ENCODE measurements at places on chromosomes 2 and 18. TPM values are rescaled to one million over a fixed set of nuclear protein-coding genes. Genes with fewer than 3 reads are reported as not detected.

The CD8B2 gene
- not detected for total RNA-seq

The TTN gene
- total RNA-seq: under 0.01 TPM

The MTA3 gene
- total RNA-seq: 32.5 TPM

The ZAP70 gene
- not detected for total RNA-seq

The DPP4 gene
- 41.2 TPM for total RNA-seq

The MRPL44 gene
- 25.4 TPM for total RNA-seq

The DTNA gene
- total RNA-seq: 8.7 TPM

The COL4A4 gene
- under 0.01 TPM for total RNA-seq

The CPO gene
- not detected for total RNA-seq

The PIEZO2 gene
- total RNA-seq: 49.3 TPM

The TACR1 gene
- total RNA-seq: 0.49 TPM

The RAX gene
- total RNA-seq: not detected

Data from hair follicle dermal papilla cell (primary cell).